ENCODE measurements at places on chromosomes 1 and 21. TPM values are rescaled to one million over a fixed set of nuclear protein-coding genes. Genes with fewer than 3 reads are reported as not detected.
A peak's percentile ranks its signal among the peaks of the same experiment; 100 is the strongest.

DNA sequence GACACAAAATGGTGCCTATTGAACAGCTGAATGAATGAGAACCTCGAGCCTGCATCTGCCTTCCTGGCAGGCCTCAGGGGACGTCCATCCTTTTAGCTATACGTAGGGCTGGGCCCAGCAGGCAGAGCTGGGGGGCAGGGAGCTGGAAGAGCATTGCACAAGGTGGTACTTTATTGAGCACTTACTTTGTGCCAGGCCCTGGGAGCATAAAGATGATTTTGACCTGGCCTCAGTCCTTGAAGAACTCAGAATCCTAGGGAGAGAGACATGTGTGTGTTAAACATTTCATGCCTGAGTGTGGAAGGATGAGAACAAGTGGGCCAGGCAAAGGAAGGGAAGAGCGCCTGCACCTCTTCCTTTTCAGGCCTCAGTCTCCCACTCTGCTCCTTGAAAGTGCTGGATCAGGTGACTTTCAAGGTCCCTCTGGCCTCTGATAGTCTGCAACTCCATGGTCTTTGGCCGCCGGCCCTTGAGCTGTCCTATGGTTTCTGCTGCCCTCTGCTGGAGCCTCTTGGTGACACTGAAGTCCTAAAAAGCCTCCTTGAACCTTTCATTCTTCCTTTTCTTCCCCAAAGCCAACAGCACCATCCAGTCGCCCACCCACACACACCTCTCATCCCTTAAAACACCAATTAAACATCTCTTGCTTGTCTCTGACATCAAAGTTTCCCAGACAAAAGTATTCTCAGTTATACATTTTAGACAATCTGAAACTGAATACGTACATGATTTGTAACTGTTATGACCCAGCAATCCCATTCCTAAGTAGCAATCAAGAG is 3.5 kb upstream of the PEAR1 start:
- peaks cover 10% of the 10 kb centered on the region for H3K4me1 ChIP-seq
- DNase-seq: peak; percentile 76
- peaks cover 6% of the 10 kb centered on the region for H3K27me3 ChIP-seq

- H3K27me3 ChIP-seq: no peaks in the 10 kb centered on the region
- no peak for DNase-seq
Measured at GRCh38 chr1:197779921-197780320, 4.6 kb upstream of the DENND1B start.

DNA sequence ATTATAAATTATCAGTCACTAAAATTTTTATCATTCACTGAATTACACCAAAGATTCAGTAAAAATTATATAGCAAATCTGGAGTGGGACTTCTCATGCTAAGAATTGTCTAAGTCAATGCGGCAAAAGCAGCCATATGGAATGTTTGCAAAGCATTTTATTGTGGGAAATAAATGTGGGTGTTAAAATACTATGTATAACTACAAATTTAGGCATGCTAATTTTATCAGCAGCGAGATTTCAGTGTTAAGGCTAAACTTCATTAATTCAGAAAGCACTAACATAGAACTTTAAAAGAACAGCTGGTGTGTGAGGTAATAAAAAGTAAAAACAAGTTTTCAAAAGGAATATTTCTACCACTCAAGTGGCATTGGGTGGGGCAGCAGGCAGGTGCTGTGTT is 21.4 kb downstream of the COLGALT2 start:
- no peaks in the 10 kb centered on the region for H3K4me1 ChIP-seq
- no peaks in the 10 kb centered on the region for H3K27me3 ChIP-seq
- no peak overlapping the region for H3K27ac ChIP-seq
- H3K36me3 ChIP-seq: no peaks in the 10 kb centered on the region
- no peak overlapping the region for H3K4me3 ChIP-seq

GRCh38 chr1:94237291-94238226 is at the start of gene ARHGAP29:
ARHGAP29 (minus strand) TSS chr1:94237584; CDS start chr1:94231611, 5,973 bp downstream.
- H3K4me3 ChIP-seq: peak within 1 kb of the TSS; percentile 83
- 0 out of 2 replicates have a peak, but pooled peaks cover 3% of the 10 kb centered on the region for H3K4me1 ChIP-seq
- no peaks in the 10 kb centered on the region for H3K27me3 ChIP-seq
- peaks cover 4% of the 10 kb centered on the region for H3K36me3 ChIP-seq
- peak; percentile 86 for DNase-seq

- no peak for DNase-seq
- H3K27me3 ChIP-seq: no peaks in the 10 kb centered on the region
- peaks cover 69% of the 10 kb centered on the region for H3K36me3 ChIP-seq
- H3K27ac ChIP-seq: no peak overlapping the region
- peaks cover 62% of the 10 kb centered on the region for H3K4me1 ChIP-seq
Measured at GRCh38 chr1:214389734-214390133, 108.8 kb downstream of the SMYD2 start.

- no peak overlapping the region for H3K4me3 ChIP-seq
- DNase-seq: no peak
- no peaks in the 10 kb centered on the region for H3K36me3 ChIP-seq
- no peaks in the 10 kb centered on the region for H3K27me3 ChIP-seq
- H3K4me1 ChIP-seq: no peaks in the 10 kb centered on the region
- H3K27ac ChIP-seq: no peak overlapping the region
Measured at GRCh38 chr1:242185731-242186130, 186.8 kb upstream of the MAP1LC3C start.

Gene C1orf226
- 6.0 TPM for total RNA-seq

GRCh38 chr21:45880097-45881068 is 101.2 kb upstream of the COL6A1 start:
- no peaks in the 10 kb centered on the region for H3K27me3 ChIP-seq
- peaks cover 17% of the 10 kb centered on the region for H3K4me1 ChIP-seq
- H3K4me3 ChIP-seq: no peak overlapping the region
- peak; percentile 55 for DNase-seq
- no peak overlapping the region for H3K27ac ChIP-seq
- H3K36me3 ChIP-seq: no peaks in the 10 kb centered on the region

GRCh38 chr1:53544728-53545515 is 85.7 kb downstream of the DMRTB1 start:
- no peaks in the 10 kb centered on the region for H3K36me3 ChIP-seq
- no peak overlapping the region for H3K27ac ChIP-seq
- no peak for DNase-seq
- H3K27me3 ChIP-seq: no peaks in the 10 kb centered on the region

DNA sequence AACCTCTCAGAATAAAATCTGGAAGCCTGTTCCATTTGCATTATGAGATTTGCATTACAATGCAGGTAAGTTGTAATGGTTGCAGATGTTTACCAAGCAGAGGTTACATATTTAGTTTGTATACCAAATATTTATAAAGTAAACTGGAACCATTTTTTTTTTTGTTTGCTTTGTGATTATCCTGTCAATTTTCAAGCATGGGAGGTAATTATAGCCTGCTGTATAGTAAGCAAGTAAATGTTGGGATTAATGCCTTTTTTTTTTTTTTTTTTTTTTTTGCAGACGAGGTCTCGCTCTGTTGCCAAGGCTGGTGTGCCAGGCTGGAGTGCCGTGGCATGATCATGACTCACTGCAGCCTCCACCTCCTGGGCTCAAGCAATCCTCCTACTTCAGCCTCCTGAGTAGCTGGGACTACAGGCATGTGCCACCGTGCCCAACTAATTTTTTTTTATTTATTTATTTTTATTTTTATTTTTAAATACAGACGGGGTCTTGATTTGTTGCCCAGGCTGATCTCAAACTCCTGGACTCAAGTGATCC is 21.0 kb downstream of the NFYC start:
- no peak overlapping the region for H3K27ac ChIP-seq
- no peaks in the 10 kb centered on the region for H3K27me3 ChIP-seq
- no peak overlapping the region for H3K4me3 ChIP-seq

Gene CHI3L2
- total RNA-seq: not detected

- H3K27me3 ChIP-seq: no peaks in the 10 kb centered on the region
- H3K36me3 ChIP-seq: peaks cover 12% of the 10 kb centered on the region
- no peak overlapping the region for H3K4me3 ChIP-seq
- no peak overlapping the region for H3K27ac ChIP-seq
Measured at GRCh38 chr1:113780374-113781146, 21.3 kb upstream of the PHTF1 start.

DNA sequence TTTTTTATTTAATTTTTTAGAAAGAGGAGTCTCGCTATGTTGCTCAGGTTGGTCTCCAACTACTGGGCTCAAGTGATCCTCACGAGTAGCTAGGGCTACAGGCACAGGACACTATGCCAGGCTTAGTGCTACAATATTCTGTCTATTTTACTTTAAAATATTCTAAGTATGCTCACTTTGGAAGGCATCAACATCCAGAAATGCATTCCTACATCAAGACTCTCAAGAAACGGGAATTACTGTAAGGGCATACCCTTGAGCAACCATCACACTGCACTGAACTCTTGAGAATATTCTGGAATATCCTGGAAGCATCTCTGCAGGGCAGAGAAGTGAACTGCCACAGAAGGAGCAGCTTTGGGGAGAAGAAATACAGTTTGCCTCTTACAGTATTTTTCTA is 565 bp upstream of the DMRTB1 start:
- no peak for DNase-seq
- no peaks in the 10 kb centered on the region for H3K36me3 ChIP-seq
- H3K4me1 ChIP-seq: no peaks in the 10 kb centered on the region
- no peaks in the 10 kb centered on the region for H3K27me3 ChIP-seq
- H3K27ac ChIP-seq: no peak overlapping the region
- H3K4me3 ChIP-seq: no peak overlapping the region

- no peak overlapping the region for H3K4me3 ChIP-seq
- peaks cover 47% of the 10 kb centered on the region for H3K4me1 ChIP-seq
- no peaks in the 10 kb centered on the region for H3K36me3 ChIP-seq
- no peak for DNase-seq
- no peaks in the 10 kb centered on the region for H3K27me3 ChIP-seq
Measured at GRCh38 chr1:109879881-109880525, 30.6 kb upstream of the CSF1 start.

- H3K27ac ChIP-seq: no peak overlapping the region
- DNase-seq: no peak
- no peak overlapping the region for H3K4me3 ChIP-seq
- H3K4me1 ChIP-seq: no peaks in the 10 kb centered on the region
- no peaks in the 10 kb centered on the region for H3K27me3 ChIP-seq
Measured at GRCh38 chr1:78333502-78333901, 157.3 kb upstream of the PTGFR start.

DNA sequence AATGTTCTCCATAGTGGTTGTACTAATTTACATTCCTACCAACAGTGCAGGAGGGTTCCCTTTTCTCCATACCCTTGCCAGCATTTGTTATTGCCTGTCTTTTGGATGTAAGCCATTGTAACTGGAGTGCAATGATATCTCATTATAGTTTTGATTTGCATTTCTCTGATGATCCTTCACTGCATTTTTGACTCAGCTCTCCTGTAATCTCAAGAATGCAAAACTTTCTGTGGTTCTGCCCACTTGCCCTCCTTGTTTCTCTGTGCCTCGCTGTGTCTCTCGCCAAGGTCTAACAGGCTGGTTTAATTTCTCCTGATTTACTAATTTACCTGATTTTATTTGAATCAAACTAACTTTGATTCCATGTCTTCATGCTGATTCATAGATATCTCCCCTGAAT is 407.9 kb downstream of the ZP4 start:
- no peak overlapping the region for H3K27ac ChIP-seq
- no peak overlapping the region for H3K4me3 ChIP-seq
- no peaks in the 10 kb centered on the region for H3K27me3 ChIP-seq
- H3K4me1 ChIP-seq: no peaks in the 10 kb centered on the region

Gene TSSK3
- not detected for total RNA-seq

GRCh38 chr1:40636777-40637176 is 28.7 kb downstream of the RIMS3 start:
- no peak overlapping the region for H3K27ac ChIP-seq
- no peaks in the 10 kb centered on the region for H3K36me3 ChIP-seq
- no peak overlapping the region for H3K4me3 ChIP-seq

GRCh38 chr1:61201035-61201434 is 118.7 kb downstream of the NFIA start:
- H3K4me3 ChIP-seq: no peak overlapping the region
- H3K27me3 ChIP-seq: no peaks in the 10 kb centered on the region
- H3K4me1 ChIP-seq: no peaks in the 10 kb centered on the region
- H3K27ac ChIP-seq: no peak overlapping the region

Gene RSPH1
- total RNA-seq: not detected

DNA sequence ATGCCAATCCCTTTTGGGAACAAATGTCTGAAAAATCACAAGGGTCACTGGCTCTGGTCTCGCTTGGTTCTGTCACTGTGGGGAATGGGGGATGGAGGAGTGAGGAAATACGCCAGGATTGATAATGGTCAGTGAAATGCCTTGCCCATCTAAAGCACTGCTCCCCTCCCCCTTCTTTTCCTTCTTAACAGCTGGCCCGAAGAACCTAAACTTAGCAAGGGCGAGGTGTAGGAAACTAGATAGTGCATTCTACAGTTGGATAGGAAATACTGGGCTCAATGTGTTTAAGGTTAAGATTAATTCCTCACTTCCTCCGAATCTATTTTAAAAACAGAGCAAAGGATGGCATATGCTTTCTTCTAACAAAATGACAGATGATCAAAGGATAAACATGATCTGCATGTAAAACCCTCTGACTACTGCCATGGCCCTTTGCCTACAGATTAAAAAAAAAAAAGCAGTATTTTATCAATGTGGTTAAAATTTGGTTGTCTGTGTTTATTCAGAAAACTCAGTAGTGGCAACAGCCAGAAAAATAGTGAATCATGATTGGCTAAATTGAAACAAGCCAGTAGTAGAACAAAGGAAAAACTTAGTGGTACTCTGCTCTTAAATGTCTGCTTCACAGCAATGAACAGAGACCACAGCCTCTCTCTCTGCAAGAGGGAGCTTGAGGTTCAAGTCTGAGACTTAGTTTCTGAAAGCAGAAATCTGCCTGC is 86.1 kb upstream of the VAV3 start:
- H3K4me3 ChIP-seq: no peak overlapping the region
- no peaks in the 10 kb centered on the region for H3K4me1 ChIP-seq
- no peak overlapping the region for H3K27ac ChIP-seq
- H3K27me3 ChIP-seq: no peaks in the 10 kb centered on the region
- DNase-seq: no peak
